ENCODE measurements at places on chromosomes 5 and 9. TPM values are rescaled to one million over a fixed set of nuclear protein-coding genes. Genes with fewer than 3 reads are reported as not detected.

DNA sequence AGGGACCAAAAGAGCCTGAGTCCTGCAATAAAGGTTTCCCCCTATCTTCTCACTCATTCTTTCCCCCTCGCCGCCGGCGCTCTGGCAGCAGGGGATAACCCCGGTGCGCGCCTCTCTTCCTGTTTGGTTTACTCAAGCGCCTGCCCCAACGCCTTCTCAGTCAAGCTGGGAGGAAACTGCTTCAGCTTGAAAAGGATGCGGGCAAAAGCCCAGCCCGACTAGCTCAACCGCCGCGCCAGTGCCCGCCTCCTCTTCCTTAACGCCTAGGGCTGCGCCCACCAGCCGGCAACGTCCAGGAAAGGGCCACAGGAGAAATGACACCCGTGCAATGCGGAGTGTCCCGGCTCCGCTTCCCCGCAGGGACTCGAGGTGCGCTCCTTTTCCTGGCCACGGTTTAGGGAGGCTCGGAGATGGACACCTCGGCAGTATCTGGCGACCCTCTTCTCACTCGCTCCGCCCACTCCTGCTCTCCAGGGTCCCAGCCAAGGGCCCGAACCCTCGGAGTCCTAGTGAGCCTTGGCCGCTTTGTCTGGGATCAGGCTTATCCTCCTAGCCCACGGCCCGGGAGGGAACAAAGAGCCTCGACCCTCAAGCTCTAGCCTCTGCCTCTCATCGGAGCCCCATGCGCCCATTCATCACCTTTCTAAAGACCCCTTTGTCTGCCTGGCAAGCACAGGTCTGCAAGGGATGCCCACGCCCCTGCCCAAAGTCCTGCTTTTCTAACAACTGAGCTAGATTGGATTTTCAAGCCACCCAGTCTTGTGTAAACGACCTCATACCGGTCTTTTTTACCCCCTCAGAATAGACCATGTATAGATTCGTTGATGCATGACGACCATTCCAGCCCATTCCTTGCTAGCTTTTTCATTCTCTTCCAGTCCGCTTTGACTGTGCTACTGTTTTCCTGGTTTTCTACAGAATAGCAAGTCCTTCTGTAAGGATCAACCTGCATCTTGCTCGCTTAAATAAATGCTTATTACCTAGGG is 2.0 kb downstream of the ST8SIA4 start:
- DNase-seq: peak; percentile 71

DNA sequence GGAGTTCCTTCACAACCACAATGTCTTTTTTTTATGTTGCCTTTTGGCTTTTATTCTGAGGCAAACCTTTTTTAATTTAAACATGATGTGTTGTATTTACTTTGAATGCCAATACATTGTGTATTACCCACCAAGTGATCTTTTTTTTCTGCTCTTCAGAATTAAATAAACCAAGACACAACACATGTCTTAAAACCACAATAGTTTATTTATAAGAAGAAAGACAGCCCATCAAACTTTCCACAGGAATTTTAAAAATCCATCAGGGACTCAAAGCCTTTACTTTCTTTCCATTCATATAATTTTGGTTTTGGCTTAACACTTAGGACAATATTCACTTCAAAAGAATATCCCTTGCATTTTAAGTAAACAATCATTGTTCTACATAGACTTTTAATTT is 321.8 kb upstream of the MEF2C start:
- DNase-seq: peak; percentile 72

SLC27A6 gene
- 0.21 TPM for total RNA-seq

CFAP90 gene
- not detected for total RNA-seq

PITX1 gene
- 5.5 TPM for total RNA-seq

PCDHGC5 gene
- 2.0 TPM for total RNA-seq

- DNase-seq: no peak
These were observed 569.6 kb upstream of the TUSC1 start for GRCh38 chr9:26247861-26248260.

- peak; percentile 90 for DNase-seq
These were observed 19.8 kb downstream of the COL27A1 start for GRCh38 chr9:114174876-114175771.

GRCh38 chr5:162068412-162068811 is 839 bp downstream of the GABRG2 start:
- DNase-seq: peak; percentile 42

FBP2 gene
- not detected for total RNA-seq
